ENCODE measurements at places on chromosomes 5 and 9.

- no peak overlapping the region for H3K27ac ChIP-seq
- no peak overlapping the region for H3K4me3 ChIP-seq
- H3K27me3 ChIP-seq: no peaks in the 10 kb centered on the region
- no peak for DNase-seq
- H3K36me3 ChIP-seq: no peaks in the 10 kb centered on the region
- H3K4me1 ChIP-seq: peaks cover 19% of the 10 kb centered on the region
These were observed 102.0 kb upstream of the BOD1 start for GRCh38 chr5:173718469-173718868.

DNA sequence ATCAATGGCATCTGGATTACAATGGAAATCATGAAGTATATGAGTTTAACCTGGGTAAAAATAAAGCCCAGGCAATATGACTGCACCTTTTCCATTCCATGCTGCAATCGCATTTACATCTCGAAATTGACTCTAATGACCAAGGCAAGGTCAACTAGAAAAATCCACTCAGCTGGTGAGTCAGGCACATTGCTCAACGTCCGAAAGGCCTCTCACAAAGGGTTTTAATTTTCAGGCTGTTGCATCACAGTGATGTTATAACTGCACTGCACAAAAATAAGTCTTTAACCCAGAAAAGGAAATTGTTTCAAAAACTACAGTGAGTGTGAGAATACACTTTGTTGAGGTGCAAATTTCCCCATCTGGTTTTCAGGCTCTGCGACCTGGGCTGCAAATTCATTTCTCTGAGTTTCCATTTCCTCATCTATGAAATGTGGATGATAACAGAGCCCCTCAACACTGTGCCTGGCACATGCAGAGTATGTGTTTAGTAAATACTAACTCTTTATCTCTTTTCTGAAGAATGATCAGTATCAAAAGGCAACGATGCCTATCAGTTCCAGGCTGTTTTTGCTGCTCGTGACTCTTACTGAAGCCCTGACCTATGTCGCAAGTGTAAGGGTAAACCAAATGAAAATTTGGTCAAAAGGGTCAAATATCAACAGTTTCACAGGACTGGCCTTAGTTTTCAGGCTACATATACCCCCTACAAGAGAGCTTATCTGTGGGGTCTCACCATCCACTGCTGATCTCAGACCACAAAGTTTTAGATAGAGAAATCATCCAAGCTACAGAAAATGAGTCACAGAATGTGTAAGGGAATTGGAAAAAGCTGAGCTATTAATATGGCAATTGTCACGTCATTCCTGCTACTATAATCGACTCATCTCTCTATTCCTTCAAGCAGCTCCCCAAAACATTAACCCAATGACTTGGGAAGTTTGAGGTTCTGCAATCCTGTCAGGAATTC, 4.1 kb downstream of the NFIL3 start:
- DNase-seq: peak; percentile 93
- no peaks in the 10 kb centered on the region for H3K27me3 ChIP-seq
- peaks cover 4% of the 10 kb centered on the region for H3K4me1 ChIP-seq
- no peak overlapping the region for H3K4me3 ChIP-seq
- H3K36me3 ChIP-seq: no peaks in the 10 kb centered on the region

DNA sequence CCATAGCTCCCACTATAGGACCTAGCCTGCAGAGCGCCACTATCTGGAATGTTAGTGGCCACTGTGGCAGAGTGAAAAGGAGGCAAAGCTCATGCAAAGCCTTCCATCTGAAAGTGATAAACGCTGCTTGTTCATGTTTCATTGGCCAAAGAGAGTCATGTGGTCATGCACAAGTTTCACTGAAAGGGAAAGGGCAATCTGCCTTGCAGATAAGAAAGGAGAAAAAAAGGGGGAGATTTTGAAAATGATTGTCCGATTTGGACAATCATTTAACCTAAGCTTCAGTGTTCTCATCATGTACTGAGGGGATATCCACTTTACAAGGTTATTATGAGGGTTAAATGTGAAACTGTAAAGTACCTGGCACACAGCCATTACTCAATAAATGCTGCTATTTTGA, 9.0 kb upstream of the MOB3B start:
- H3K36me3 ChIP-seq: no peaks in the 10 kb centered on the region
- DNase-seq: no peak
- H3K27ac ChIP-seq: no peak overlapping the region
- H3K4me3 ChIP-seq: no peak overlapping the region

DNA sequence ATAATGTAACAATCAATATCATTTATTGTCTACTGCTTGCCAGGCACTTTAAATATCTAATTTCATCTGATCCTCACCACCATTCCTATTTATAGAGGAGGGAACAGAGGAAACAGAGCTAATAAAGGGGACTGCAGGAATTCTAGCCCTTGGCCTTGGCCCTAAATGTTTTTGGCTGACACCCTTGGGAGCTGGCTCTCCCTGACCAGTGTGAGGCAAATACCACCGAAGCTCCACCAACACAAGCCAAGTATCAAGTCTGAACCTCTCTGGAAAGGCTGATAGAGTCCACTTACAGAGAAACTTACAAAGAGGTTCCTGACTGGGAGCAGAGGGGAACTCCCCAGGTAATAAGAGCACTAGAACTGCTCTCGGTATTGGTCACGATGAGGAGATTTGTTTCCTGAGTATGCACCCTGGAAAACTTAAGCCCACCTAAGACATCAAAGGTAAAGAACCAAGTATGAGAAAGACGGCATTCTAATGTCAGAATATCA, 243.1 kb upstream of the PANK3 start:
- H3K36me3 ChIP-seq: peaks cover 12% of the 10 kb centered on the region
- H3K27ac ChIP-seq: no peak overlapping the region
- H3K4me3 ChIP-seq: no peak overlapping the region
- no peak for DNase-seq
- no peaks in the 10 kb centered on the region for H3K4me1 ChIP-seq
- H3K27me3 ChIP-seq: no peaks in the 10 kb centered on the region

GRCh38 chr9:90854637-90855175, 53.1 kb downstream of the SYK start:
- no peak overlapping the region for H3K4me3 ChIP-seq
- H3K27ac ChIP-seq: no peak overlapping the region
- DNase-seq: no peak
- H3K36me3 ChIP-seq: no peaks in the 10 kb centered on the region

GRCh38 chr5:72203251-72203845, 96.1 kb downstream of the MAP1B start:
- no peak overlapping the region for H3K4me3 ChIP-seq
- H3K4me1 ChIP-seq: peaks cover 9% of the 10 kb centered on the region
- H3K27me3 ChIP-seq: no peaks in the 10 kb centered on the region
- peak; percentile 49 for DNase-seq

GRCh38 chr5:131848662-131849061, 51.8 kb upstream of the FNIP1 start:
- no peaks in the 10 kb centered on the region for H3K36me3 ChIP-seq
- H3K4me1 ChIP-seq: no peaks in the 10 kb centered on the region
- no peak for DNase-seq
- H3K27ac ChIP-seq: no peak overlapping the region
- no peak overlapping the region for H3K4me3 ChIP-seq

DNA sequence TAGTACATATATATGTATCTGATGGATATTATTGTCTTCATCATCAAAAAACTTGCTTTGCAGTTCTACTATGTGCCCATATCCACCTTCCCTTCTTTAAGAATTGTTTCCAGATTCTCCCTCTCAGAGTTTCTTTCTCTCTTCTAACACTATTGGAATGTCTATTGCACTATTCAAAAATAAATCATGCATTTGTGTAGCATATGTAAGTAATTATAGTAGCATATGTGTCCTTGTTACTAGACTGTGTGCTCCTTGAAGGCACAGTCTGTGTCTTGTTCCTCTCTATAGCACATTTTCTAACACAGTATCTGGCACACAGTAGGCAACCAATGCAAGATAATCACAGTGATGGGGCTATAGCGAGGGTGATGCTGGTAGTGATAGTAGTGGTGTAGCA, 43.4 kb upstream of the TRIM32 start:
- H3K4me3 ChIP-seq: no peak overlapping the region
- H3K4me1 ChIP-seq: no peaks in the 10 kb centered on the region
- H3K27ac ChIP-seq: no peak overlapping the region
- H3K27me3 ChIP-seq: no peaks in the 10 kb centered on the region

- no peaks in the 10 kb centered on the region for H3K4me1 ChIP-seq
- no peak overlapping the region for H3K4me3 ChIP-seq
- DNase-seq: no peak
- no peak overlapping the region for H3K27ac ChIP-seq
- no peaks in the 10 kb centered on the region for H3K36me3 ChIP-seq
These were observed 25.6 kb upstream of the LARP1 start for GRCh38 chr5:154729613-154730012.

DNA sequence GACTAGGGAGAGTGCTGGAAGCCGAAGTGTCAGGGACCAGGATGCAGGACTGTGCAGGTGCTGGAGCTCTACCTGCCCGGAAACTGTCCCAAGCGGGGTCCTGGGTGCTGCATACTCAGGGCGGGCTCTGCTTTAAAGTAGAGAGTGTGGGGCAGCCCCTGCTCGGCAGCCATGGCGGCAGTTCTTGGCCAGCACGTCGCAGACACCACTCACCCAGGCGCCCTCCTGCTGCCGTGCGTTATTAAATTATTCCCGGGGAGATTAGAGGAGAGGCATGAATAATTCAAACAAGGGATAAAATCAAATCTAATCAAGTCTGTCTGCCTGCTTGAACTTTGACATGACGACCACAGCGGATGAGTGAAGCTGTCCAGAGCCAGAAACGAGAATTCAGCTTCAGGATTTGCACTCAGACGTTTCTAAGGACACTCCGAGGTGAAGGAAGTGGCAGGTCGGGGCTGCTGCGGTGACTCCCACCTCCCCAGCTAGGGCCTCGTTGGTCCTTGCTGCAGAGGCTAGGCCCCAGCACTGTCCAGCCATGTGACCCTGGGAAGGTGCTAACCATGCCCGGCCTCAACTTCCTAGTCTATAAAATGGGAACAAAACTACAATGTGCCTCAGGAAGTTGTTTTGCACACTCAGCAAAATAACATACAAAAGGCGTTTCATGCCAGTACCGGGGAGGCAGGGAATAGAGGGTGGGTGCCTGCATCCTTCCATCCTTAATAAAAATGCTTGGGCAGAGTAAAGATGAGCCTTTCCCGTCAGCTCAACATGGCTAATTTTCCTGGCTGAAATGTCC, 91.3 kb upstream of the ADAMTS2 start:
- H3K27ac ChIP-seq: no peak overlapping the region
- H3K27me3 ChIP-seq: no peaks in the 10 kb centered on the region
- peak overlapping the region; percentile 30 for H3K4me3 ChIP-seq
- no peaks in the 10 kb centered on the region for H3K36me3 ChIP-seq

DNA sequence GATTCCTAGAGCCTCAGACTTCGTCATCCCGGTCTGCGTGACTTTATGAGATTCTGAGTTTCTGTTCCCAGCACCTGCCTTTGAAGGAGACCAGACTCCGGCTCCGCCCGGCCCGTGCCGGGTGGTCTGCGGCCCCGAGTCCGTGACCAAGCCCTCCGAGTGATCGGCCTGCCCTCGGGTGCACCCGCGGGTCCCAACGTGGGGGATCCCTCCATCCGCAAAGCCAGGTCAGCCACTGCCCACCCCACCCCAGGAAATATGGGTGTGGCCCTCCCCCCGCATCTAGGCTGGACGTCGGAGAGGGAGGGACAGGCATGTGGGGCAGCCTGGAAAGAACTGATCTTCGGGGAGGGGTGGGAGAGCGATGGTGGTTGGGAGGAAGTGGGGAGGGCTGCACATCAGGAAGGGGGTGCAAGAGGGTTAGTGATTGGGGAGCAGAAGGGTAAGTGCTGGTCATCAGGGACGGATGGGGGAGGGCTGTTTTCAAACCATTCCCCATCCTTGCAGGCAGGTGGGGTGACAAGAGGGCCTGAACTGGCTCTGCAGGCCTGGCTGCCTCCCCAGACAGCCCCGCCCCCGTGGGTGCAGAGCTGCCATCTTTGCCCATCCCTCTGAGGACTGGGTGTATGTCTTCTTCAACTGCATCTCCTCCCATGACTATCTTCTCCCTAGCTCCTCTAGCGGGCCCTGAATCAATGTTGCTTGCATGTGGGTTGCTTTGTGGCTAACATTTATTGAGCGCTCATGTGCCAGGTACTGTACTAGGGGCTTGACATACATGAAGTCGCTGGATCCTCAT, 747 bp downstream of the LRSAM1 start:
- peaks cover 20% of the 10 kb centered on the region for H3K4me1 ChIP-seq
- no peak for DNase-seq
- H3K27me3 ChIP-seq: no peaks in the 10 kb centered on the region
- peaks cover 30% of the 10 kb centered on the region for H3K36me3 ChIP-seq
- peak overlapping the region; percentile 92 for H3K4me3 ChIP-seq
- H3K27ac ChIP-seq: peak overlapping the region; percentile 26

- no peaks in the 10 kb centered on the region for H3K27me3 ChIP-seq
- H3K4me3 ChIP-seq: no peak overlapping the region
- H3K4me1 ChIP-seq: no peaks in the 10 kb centered on the region
- H3K27ac ChIP-seq: no peak overlapping the region
These were observed 172.3 kb upstream of the RFX3 start for GRCh38 chr9:3698076-3698475.

DNA sequence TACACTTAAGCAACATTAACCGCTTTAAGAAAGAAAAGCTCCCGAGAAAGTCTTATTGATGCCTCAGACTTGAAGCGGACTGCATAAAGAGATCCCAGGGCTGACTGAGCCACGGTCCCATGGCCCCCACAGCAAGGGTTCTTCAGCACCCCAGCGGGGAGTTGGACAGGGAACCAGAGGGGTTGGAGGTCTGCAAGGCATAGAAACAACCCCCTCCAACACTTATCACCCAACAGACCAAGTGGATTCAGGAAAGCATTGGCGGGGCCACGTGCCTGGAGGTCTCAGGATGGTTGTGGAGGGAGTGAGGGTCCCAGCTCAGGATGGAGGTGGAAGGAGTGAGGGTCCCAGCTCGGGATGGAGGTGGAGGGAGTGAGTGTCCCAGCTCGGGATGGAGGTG, 143.7 kb upstream of the IRX2 start:
- H3K36me3 ChIP-seq: no peaks in the 10 kb centered on the region
- DNase-seq: no peak
- no peak overlapping the region for H3K27ac ChIP-seq
- peak overlapping the region; percentile 45 for H3K4me3 ChIP-seq
- H3K4me1 ChIP-seq: no peaks in the 10 kb centered on the region

GRCh38 chr5:148923023-148923422, 96.6 kb downstream of the ADRB2 start:
- no peak overlapping the region for H3K4me3 ChIP-seq
- H3K36me3 ChIP-seq: no peaks in the 10 kb centered on the region
- no peak for DNase-seq
- H3K4me1 ChIP-seq: no peaks in the 10 kb centered on the region
- no peak overlapping the region for H3K27ac ChIP-seq
- no peaks in the 10 kb centered on the region for H3K27me3 ChIP-seq

GRCh38 chr5:137808503-137809135, 54.5 kb upstream of the HNRNPA0 start:
- H3K27ac ChIP-seq: no peak overlapping the region
- H3K27me3 ChIP-seq: no peaks in the 10 kb centered on the region
- DNase-seq: peak; percentile 62
- no peak overlapping the region for H3K4me3 ChIP-seq
- no peaks in the 10 kb centered on the region for H3K36me3 ChIP-seq

- no peak overlapping the region for H3K27ac ChIP-seq
- H3K27me3 ChIP-seq: no peaks in the 10 kb centered on the region
- H3K4me1 ChIP-seq: no peaks in the 10 kb centered on the region
- H3K4me3 ChIP-seq: no peak overlapping the region
- no peak for DNase-seq
These were observed 236.2 kb upstream of the WWC1 start for GRCh38 chr5:168055141-168055683.
